HL-60 (cell line): ENCODE measurements at places on chromosomes 11 and 22.

GRCh38 chr11:32888805-32889204 lies 3.8 kb upstream of the QSER1 start:
- DNase-seq: no peak

- DNase-seq: no peak
Observed at GRCh38 chr11:3170044-3170755, 5.1 kb upstream of the OSBPL5 start.

DNA sequence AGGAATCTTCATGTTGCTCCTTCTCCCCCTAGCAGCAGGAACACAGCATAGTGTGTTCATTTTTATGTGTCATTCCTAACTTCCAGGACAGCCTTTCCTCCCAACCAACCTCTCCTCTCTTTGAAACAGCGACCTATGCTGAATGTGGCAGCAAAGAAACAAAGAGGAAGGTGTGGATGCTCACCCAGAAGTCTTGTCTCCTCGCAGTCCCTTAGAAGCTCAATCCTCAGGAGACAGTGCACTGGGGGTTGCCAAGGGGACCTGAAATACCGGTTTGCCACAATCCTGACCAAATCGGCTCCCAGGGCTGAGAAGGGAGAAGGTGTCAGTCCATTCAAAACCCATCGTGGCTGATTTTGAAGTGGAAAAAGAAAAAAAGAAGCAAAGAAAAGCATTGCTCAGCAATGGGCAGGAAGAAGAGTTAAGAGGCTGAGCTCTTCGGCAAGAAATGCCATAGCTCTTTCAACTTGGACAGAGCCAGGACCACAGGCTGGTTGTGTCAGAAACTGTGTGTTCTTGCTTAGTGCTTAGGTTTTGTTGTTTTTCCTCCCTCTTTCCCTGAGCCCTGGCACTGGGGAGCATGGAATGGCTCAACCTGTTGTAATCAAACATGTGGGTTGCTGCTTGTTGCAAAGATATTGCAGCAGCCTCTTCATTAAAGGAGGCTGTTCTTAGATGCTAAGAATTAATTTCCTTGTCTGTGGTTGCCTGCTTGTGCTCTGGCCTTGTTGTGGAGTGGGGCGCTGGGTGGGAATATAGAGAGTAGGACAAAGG lies 30.4 kb upstream of the TENM4 start:
- no peak for DNase-seq

GRCh38 chr11:131928992-131929391 lies 558.6 kb downstream of the NTM start:
- DNase-seq: peak; percentile 6

GRCh38 chr11:120124355-120124754 lies 13.6 kb downstream of the TRIM29 start:
- DNase-seq: no peak

GRCh38 chr22:16810188-16810802 lies 14.9 kb downstream of the XKR3 start:
- no peak for DNase-seq

DNA sequence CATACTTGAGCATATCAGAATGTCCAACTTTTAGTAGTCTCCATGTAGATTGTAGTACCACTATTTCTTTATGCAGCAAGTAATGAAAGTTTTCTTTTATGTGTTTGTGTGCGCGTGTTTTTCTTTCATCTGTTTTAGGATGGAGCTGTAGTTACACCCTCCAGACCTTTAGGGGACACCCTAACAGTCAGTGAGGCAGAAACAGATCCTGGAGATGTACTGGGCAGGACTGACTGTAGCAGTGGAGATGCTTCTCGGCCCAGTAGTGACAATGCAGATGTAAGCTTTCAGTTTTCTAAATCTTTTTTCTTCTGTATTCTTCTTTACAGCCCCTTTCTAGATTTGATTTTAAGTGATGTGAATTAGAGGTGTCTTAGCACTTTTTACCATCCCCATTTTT lies 79.9 kb upstream of the GRIK4 start:
- no peak for DNase-seq

GRCh38 chr11:22430639-22431038 lies 92.5 kb downstream of the SLC17A6 start:
- no peak for DNase-seq

DNA sequence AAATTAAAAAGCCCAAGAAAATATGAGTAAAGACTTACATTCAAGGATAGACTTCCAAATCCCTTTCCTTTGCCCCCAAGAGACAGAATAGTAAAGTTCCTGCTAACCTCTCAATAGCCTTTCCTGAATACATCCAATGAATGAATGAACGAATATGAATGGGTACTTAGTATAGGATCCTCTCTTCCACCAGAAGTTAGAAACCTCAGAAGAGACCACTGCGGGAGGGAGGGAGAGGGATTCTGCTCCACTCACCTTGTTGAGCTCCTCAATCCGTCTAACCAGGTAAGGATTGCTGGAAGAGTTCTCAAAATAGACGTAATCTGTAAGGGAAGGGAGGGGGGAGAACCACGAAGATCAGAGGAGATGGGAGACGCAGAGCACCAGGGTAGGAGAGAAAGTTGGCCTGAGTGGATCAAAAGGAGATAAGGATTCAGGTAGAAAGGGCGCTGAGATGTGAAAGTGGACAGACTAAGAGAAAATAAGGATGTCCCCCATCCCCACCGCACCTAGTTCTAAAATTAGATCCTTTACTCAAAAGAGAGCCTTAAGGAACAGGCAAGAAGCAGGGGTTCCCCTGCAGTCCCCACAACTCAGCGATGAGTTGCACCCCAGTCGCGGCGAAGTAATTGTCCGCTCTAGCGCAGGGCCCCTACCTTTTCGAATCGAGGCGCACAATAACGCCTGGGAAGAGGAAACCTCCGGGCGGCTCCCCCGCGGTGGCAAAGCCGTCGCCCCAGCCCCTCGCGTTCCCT lies 1.1 kb downstream of the MTA2 start:
- no peak for DNase-seq

- no peak for DNase-seq
Observed at GRCh38 chr11:55572548-55572947, 620 bp downstream of the OR4C16 start.

- no peak for DNase-seq
Observed at GRCh38 chr11:119484741-119485605, 62.0 kb upstream of the THY1 start.

GRCh38 chr22:37273126-37273845 lies 9.0 kb upstream of the CYTH4 start:
- DNase-seq: no peak

GRCh38 chr11:65422633-65423515 lies at the start of gene NEAT1:
Gene NEAT1, plus strand, starts transcription at chr11:65422798.
- DNase-seq: peak; percentile 95

DNA sequence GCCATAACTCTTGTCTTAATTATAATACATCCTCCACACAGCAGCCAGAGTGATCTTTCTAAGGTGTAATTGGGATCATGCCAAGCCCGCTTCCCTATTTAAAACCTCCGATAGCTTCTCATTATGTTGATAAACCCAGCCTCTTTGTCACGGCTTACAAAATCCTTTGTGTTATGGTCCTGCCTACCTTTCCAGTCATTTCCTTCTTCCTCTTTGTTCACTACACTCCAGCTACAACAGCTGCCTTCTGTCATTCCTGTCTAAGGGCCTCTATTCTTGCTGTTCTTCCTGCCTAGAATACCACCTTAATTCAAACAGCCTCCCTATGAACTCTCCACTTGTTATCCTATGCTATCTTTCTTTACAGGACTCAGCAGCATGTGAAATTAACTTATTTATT lies 70.6 kb upstream of the CAPRIN1 start:
- peak; percentile 55 for DNase-seq
